ENCODE measurements at places on chromosomes 1 and 21.
A peak's percentile ranks its signal among the peaks of the same experiment; 100 is the strongest.

DNA sequence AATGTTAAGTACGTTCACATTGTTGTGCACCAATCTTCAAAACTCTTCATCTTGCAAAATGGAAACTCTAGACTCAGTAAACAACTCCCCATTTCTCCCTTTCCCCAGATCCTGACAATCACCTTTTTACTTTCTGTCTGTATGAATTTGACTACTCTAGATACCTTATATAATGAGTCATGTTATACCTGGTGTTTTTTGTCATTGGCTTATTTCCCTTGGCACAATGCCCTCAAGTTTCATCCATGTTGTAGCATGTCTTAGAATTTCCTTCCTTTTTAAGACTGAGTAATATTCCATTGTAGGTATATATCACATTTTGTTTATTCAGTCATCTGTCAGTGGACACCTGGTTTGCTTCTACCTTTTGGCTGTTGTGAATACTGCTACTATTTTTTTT lies 399.5 kb downstream of the LMO4 start:
- no peak for DNase-seq

GRCh38 chr1:202807926-202808757 lies at the start of gene KDM5B:
Gene KDM5B (minus strand): TSS chr1:202808421. CDS start chr1:202808305, 116 bp downstream.
- DNase-seq, result peak; percentile 75

DNA sequence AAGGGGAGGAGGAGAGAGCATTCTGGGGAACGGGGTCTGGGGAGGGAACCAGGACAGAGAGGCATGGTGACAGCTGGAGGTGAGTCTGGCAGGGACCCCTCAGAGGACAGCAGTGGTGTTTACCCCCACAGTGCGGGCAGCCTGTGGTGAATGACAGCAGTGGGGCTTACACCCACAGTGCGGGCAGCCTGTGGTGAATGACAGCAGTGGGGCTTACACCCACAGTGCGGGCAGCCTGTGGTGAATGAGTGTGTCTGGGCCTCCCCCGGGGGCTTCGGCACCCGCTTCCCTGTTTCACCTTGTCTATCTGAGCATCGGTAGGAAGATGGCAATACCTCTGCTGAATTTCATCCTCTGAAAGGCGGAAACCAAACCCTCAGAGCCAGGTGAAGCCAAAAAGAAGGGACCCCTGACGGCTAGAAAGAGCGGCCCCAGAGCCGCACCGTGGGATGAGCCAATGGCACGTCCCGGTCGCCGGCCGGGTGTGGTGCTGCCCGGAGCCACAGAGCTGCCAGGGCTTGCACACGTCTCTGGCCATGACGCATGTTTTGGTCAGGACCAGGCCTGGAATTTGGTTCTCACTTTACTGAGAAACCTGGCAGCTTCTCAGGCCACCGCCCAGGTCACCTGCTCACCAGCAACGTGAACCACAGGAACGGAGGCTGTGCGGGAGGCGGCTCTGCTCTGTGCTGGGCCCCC lies 54.1 kb downstream of the SIK1 start:
- no peak for DNase-seq

DNA sequence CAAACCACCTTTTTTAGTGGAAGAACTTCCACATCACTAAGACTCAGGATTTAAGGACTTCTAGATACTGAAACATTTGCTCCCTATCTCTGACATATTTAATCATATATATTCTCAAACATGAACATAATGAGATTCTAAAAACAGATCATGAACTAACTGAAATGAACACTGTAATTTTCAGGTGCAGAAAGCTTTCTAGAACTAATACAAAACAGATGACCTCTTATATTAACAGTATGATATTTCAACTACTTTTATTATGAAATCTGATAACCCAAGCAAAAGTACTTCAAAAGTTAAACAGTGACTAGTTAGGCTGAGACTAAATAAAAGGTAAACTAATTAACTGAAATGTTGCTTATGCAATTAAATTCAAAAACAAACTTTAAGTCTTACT lies 157.5 kb downstream of the COP1 start:
- peak; percentile 66 for DNase-seq

DNA sequence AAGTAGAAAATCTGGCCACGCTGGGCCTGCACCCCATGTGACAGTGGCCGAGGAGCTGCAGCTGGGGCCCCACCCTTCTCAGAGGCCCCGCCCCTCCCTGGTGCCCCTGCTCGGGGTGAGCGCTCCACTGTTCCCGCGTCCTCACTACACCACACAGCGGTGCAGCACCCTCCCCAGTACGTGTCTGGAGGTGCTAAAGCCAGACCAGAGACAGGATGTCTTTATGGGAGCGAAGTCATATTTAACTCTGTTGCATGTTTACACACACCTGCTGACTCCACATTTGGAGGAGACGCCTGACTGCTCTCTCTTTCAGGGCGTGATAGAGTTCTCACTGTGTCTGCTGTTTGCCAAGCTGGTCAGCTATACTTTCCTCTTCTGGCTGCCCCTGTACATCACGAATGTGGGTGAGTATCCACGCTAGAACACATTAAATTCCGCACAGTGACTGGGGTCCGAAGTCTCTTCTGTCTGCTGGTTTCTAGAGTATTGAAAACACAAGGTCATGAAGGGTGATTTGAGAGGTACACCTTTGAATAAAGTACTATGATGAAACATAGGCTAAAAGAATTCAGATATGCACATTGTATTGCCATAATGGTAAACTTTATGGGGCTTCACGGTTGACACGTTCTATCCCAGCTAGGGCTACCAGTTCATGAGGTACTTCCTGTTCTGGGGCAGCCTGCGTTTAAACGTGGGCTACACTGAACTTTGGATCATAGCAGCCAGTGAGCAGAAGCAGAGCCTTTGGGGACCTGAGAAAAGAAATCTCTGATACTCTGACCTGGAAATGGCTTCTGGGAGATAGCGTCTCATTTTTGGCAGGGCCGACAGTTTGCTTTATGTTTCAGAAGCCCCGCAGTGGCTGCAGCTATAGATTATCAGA lies 48.4 kb downstream of the SLC37A1 start:
- DNase-seq, result no peak

- peak; percentile 35 for DNase-seq
These were observed 626 bp downstream of the CXADR start for GRCh38 chr21:17513214-17514123.

DNA sequence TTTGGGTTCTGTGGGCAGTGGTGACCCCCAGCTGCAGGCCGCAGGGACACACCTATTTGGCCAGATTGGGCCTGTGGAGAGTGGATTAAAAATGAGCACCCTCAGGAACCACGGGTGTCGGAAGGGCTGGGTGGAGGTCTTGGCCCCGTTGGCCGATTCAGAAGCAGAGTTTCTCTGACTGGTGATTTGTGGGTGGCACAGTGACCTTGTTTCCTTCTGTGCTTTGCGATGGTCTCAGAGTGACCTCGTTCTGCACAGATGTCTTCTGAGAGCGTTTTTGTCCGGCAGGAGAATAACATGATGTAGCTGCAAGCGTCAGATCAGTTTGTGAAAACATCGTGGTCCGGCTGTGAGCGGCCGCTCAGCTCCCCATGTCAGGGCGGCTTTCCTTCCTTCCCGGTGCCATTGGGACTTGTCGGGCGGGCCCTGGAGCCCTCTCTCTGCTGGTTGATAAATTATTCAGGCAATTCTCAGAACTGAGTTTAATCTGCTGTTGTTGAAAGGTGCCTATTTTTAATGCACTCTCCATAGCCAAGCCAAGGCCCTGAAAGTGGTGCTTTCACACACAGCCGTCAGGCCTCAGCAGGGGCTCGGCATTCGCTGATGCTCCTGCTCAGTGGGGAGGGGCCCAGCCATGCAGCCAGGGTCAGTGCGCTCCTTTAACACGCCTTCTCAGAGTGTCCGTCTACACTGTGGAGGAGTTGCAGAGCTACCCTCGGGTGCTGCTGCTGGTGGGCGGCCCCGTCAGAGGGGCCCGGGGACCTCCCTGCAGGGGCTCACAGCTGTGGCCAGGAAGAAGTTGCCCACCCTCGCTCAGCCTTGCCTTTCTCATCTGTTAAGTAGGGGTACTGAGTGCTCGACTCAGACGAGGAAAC lies 26.8 kb downstream of the TRPM2 start:
- DNase-seq, result no peak

- no peak for DNase-seq
These were observed 579 bp downstream of the PTCH2 start for GRCh38 chr1:44842486-44842861.

- no peak for DNase-seq
These were observed 100.2 kb downstream of the DMRTB1 start for GRCh38 chr1:53559391-53559815.

GRCh38 chr21:39882151-39882838 lies 15.1 kb downstream of the PCP4 start:
- no peak for DNase-seq

DNA sequence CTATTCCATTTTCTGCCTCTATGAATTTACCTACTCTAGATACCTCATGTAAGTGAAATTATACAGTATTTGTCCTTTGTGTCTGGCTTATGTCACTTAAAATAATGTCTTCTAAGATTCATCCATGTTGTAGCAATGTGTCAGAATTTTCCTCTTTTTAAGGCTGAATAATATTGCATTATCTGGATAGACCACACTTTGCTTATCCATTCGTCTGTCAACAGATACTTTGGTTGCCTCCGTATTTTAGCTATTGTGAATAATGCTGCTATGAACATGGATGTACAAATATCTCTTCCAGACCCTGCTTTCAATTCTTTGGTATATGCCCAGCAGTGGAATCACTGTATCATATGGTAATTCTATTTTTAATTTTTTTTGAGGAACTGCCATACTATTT lies 10.1 kb upstream of the CCSAP start:
- no peak for DNase-seq

DNA sequence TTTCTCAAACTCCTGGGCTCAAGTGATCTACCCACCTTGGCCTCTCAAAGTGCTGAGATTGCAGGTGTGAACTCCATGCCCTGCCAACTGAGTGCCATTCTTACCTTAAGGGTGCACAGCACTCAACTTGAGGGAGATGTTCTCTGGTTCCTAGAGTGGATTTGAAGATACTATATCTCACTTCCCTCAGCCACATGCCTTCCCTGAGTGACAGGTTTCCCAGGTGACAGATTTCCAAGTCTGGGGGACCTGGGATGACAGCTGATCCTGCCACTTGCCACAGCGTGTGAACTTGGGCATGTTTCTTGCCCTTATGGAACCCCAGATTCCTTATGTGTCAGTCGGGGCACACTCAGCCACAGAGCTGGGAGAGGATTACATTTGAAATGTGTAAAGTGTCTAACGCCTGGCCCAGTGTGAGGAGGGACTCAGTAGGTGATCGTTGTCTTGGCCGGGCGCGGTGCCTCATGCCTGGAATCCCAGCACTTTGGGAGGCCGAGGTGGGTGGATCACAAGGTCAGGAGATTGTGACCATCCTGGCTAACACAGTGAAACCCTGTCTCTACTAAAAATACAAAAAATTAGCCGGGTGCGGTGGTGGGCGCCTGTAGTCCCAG lies 29.6 kb upstream of the BTG2 start:
- no peak for DNase-seq
